Stimulated activated memory B cell treated with anti-CD40 and anti-IgM and Interleukin-4, amounts not matched to agents 10 μg/mL and 1 μg/mL and 100 μg/mL, for 72 hours (primary cell): ENCODE measurements at places on chromosomes 3 and 15.

GRCh38 chr3:167350245-167350862 is 29.7 kb downstream of the ZBBX start:
- ATAC-seq: no peak

- no peak for ATAC-seq
These were observed 18.1 kb upstream of the OR5AC2 start for GRCh38 chr3:98068824-98069223.

- ATAC-seq: no peak
These were observed 78.5 kb upstream of the PRR20G start for GRCh38 chr3:127366383-127366782.

- ATAC-seq: no peak
These were observed 203.8 kb upstream of the HES1 start for GRCh38 chr3:193932136-193932535.

DNA sequence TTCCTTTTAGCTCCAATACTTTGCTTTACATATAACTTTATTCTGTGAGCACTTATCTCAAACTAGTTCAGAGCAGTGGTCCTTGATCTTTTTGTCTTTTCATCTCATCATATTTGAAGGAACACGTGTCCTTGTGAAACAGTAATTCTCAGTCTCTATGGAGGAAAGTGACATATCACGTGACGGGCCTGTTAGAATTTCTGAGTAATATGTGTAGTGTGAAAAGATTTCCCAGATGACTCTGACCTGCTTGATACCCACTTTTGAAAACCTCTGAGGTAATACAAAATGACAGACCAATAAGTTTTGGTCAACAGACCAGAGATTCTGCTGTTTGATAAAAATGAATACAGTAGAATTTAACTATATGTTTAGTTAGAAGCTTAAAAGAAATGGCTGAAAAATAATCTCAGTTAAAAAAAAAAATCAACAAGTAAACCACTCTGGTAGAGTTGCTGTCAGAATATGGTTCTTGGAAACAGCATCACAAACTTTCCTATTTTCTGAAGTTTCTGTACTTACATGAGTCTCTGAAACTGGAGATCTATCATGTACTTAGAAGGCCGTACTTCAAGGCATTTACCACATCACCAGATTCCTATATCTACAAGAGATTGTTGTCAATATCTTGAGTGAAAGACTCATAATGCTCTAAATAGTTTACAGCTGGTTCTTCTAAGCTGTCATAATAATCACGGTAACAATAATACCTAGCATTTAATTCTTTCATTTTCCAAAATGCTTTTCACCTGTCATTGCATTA is 590.2 kb upstream of the TBL1XR1 start:
- ATAC-seq: peak; percentile 76

DNA sequence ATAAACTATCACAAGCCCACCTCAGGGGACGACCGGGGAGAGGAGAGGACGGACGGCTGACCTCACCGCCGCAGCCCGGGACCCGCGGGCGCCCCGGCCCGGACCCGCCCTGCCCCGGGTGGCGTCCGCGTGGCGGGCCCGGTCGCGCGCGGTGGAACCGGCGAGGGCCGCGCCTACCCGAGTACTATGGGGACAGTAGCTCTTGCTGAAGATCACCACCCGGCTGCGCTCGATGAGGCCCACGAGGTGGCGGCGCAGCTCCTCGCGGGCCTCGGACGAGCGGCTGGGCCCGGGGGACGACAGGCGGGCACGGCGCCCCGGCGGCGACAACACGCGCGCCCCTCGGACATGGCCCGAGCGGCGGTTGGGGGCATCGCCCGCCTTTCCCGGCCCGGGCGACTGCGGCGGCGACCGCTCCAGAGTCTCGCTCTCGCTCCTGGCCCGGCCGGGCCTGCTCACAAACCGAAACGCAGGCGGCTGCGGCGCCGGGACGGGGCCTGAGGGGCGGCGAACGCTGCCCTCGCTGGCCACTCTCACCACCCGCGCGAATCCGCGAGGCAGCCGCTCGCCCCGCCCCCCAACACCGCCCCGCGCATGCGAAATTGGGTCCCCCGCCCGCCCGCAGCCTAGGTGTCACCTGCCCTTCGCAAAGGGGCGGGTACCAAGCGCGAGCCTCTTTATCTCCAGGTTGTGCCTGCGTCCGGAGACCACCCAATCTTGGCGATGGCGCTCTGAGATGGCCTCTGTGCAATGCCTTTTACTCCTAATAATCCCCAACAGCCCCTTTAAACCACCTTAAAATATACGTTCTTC is at the start of gene TXNRD3:
TSS of gene TXNRD3 (minus strand) at position 554 of the 813 bp plus-strand sequence.
- ATAC-seq: peak; percentile 87

GRCh38 chr15:47445723-47446392 is 271.4 kb upstream of the SEMA6D start:
- no peak for ATAC-seq

DNA sequence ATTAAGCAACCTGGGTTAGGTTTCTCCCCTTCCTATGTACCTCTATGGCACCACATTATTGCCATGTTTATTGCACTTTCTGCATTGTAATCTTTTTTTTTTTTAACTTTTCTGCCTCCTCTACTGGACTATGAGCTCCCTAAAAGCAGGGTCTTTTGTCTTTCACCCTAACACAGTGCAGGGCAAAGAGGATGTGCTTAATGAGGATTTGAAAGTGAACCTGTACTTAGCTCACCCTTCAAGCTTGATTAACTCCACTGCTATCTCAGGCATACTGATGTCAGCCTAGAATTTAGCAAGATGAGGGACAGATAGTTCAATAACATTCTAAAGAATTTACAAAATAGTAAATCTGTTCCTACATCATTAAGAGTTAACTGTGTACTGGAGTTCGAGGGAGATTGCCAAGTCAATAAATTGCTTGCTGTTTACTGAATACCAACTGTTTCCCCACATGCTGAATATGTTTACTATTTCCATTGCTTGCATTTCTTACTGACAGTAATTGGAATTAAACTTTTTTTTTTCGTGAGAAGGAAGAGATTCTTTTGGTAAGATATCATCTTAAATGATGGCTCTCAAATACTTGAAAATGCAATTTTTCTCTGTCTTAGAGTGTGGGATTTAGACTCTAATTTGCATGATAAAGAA is 15.7 kb upstream of the PPARG start:
- ATAC-seq: peak; percentile 91

- no peak for ATAC-seq
These were observed 452.8 kb upstream of the THBS1 start for GRCh38 chr15:39127925-39128617.

GRCh38 chr3:115095236-115095635 is 51.9 kb downstream of the ZBTB20 start:
- no peak for ATAC-seq

GRCh38 chr3:168040607-168041208 is 55.0 kb downstream of the GOLIM4 start:
- ATAC-seq: no peak

GRCh38 chr3:156743859-156744258 is 69.5 kb downstream of the TIPARP start:
- no peak for ATAC-seq

- ATAC-seq: no peak
These were observed 58.5 kb downstream of the RPL22L1 start for GRCh38 chr3:170811515-170811914.

DNA sequence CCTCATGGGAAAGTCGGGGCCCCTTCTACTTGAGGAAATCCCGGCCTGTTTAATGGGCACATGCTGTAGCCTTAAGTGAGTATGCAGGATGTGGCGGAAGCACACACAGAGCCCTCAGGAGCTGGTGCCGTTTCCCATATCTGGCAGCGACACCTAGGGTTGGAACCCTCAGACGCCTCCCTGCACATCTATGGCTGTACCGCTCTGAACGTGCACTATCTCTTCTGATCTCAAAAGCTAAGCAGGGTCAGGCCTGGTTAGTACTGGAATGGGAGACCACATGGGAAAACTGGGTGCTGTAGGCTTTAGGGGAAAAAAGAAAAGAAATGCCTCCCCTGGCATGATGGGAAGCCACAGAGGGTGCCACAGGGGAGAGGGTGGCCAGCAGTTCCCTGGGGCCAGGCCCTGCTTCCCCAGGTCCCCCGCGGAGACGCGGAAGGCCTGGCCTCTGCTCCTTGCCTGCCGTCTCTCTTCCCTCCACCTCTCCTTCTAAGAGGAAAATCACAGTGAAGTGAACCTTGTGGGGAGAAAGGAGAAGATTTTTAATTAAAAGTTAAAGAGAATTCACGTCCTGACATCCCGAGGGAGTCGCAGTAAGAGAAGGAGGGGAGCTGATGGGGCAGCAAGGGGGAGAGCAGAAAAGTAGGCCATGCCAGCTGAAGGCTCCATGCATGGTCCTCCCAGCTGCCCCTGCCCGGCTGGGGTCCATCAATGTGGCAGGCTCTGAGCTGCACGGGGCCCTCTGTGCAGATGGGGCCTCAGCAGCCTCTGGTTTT is 60.5 kb upstream of the TMEM115 start:
- ATAC-seq: no peak

DNA sequence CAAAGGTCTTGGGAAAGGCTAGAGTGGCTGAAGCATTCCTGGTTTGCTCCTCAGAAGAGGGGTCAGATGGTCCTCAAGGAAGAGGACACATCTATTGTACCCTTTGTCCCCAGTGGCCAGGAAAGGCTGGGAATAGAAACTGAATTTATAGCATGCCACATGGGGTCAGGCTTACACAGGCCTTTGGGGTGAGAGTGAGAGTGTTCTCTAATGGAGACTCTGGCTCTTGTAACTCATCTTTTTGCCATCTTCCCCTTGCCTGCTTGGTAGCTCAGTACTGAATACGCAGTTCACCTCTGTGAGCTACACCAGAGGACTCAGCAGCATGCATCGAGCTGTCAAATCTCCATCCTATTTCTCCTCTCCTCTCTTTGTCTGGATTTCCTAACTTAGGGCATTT is 87.5 kb downstream of the ATP2B2 start:
- ATAC-seq: no peak

- ATAC-seq: no peak
These were observed 76.8 kb downstream of the THBS1 start for GRCh38 chr15:39657668-39658067.

DNA sequence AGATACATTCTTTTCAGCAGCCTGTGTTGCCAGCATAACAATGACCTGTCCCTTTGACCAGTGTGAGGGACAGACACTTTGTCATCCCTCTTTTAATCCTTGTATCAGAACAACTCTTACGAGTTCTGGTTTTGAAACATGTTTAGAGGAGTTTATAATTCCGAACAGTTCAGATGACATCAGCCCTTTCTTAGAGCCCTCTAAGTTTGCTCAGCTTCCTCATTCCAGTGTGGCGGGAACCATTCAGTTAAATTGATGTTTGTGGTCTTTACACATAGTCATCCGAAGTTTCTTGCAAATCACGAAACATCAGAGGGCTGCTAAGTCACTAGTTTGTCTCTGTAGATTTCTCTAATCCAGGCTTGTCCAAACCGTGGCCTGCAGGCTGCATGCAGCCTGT is 102.5 kb downstream of the AKAP13 start:
- peak; percentile 78 for ATAC-seq

DNA sequence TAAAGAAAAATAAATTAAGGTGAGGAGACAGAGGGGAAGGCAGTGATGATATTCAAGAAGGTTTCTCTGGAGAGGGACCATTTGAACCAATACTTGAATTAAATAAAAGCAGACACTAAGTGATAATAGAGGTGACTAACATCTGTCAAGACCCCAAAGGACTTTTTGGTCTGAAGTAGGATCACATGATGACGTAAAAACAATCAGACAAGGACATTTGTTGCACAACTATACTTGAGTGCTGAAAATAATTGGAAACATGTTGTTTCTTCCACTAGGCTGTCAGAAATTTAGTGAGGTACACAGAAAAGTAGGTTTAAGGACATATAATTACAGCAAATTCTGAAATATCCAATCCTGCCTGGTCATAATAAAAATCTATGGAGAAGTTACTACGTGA is 179.5 kb downstream of the WNT5A start:
- no peak for ATAC-seq

DNA sequence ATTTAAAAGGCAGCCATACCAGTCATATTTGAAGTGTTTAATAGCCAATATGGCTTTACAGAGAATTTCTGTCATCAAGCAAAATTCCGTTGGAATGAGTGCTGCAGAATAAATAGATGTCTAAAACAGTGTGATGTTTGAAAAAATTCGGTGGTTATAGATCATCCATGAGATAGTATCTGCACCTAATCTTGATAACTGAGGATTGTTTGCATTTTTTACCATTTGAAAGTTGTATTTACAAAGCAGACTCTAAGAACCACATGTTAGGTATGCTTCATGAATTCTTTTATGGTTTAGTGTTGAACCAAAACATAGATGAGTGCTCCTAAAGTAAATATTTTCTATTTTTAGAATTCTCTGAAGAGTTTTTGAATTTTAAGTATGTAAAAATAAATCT is 476.1 kb downstream of the NAALADL2 start:
- ATAC-seq: no peak

DNA sequence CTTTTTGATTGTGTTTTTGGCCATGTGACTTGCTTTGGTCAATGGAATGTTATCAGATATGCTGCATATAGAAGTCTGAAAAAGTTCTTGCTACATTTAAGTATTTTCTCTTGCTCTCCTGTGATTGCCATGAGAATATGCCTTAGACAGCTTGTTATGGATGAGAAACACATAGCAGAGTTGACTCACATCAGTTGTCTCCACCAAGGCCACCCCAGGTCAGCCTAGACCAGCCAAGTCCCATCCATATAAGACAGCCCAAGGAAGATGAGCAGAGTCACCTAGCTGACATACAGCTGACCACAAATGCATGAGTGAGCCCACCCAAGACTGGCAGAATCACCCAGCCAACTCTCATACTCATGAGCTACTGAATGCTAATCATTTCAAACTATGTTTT is 153.0 kb downstream of the THRB start:
- no peak for ATAC-seq

- ATAC-seq: no peak
These were observed 54.3 kb upstream of the ADCY5 start for GRCh38 chr3:123503203-123503602.

GRCh38 chr3:159250961-159251360 is 449.1 kb downstream of the MFSD1 start:
- no peak for ATAC-seq

- no peak for ATAC-seq
These were observed 663.6 kb downstream of the NLGN1 start for GRCh38 chr3:174061162-174061561.

DNA sequence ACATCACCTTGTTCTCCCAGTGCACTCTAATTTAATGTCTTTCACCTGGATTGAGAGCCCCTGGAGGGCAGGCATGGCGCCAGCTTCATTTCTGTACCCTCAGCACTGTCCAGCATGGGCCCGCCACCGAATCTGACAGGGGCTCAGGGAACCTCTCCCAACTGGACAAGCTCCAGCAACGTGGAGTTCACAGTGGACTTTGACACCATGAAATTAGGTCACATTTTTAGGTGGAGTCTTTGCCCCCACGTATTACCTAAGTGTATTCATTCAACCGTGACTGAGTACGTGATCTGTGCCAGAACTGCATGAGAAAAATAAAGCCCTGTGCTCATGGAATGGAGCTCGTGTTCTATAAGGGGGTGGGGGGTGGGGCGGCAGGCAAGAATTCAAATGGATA is 94.1 kb upstream of the ATP2B2 start:
- ATAC-seq: no peak
